ENCODE measurements at places on chromosomes 5 and 9. TPM values are rescaled to one million over a fixed set of nuclear protein-coding genes. Genes with fewer than 3 reads are reported as not detected.
A peak's percentile ranks its signal among the peaks of the same experiment; 100 is the strongest.

CYSRT1 gene
- 0.14 TPM for total RNA-seq

IL33 gene
- total RNA-seq: not detected

PCDHA10 gene
- 0.02 TPM for total RNA-seq

WHRN gene
- 0.37 TPM for total RNA-seq

NUTM2F gene
- not detected for total RNA-seq

CTXN3 gene
- not detected for total RNA-seq

GRCh38 chr5:137401946-137402345 lies 97.2 kb downstream of the SPOCK1 start:
- DNase-seq: no peak

DNA sequence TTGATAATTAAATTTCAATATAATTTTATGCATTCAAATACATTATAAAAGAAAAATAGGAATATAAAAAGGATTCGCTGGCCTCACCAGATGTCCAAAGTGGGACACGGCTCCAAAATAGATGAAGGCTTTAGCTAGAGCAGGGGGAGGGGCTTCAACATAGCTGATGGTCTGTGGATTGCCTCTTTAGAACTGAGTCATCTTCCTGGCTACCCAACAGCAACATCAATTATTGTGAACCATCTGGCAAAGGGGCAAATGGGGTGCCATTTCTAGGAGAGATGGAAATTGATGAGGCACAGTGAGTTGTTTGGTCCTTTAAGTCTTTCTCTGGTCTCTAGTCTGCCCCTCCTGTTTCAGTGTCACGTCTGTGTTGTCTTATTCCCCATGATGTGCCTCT lies 44.2 kb upstream of the CD180 start:
- no peak for DNase-seq

DNA sequence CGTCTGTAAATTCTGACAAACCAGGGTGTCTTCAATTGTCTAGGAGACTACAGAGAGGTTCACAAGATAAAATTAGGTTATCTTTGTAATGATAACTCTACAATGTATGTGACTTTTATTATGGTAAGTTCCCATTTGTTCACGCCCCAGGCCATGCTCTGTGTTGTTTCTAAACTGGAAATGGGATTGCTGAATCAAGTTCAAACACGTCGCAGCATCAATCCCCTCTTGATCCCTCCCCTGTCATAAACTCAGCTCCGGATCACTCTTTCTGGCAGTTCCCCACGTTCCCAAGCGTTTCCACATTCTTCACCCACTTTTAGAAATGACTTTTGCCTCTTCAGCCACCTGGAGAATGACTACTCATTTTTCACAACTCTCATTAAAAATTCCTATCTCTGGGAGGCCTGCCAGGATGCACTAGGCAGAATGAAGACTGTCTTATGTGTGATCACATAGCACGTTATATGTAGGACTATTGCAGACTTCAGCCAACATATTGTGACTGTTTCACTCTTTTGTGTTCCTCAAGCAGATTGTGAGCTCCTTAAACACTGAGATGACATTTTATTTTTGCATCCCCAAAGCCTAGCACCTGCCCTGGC lies 1124.2 kb upstream of the WWC1 start:
- DNase-seq: no peak

DNA sequence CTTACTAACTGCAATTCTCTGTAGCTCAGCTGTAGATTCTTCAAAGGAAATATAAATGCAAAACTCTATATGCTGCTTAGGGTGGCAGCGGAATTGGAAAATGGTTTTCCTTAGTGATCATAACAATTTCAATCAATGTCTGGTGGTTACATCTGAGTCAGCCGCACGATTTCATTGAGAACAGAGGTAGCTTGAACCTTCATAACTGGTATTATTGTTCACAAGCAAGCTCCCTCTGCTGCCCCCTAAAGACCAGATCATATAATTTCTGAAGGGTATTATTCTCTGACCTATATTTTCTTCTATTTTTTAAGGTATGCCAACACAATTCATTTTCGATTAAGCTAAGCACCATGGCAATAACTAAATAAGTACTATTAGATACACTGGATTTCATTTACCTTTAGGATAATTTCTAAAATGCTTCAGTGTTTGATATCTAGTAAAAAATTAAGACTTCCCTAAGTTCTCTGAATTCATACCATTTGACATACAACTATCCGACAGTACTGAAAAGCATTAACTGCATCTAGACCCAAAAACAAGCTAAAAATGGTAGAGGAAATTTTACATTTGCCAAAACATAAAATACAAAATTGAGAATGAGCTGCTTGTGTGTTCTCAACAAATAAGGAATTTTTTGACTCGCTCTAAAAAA lies 181.1 kb upstream of the SPEF2 start:
- peak; percentile 34 for DNase-seq

- DNase-seq: peak; percentile 20
Measured at GRCh38 chr5:65812648-65813047, 90.6 kb downstream of the NLN start.

GRCh38 chr9:6413365-6414246 lies 607 bp downstream of the UHRF2 start:
- DNase-seq: no peak

DNA sequence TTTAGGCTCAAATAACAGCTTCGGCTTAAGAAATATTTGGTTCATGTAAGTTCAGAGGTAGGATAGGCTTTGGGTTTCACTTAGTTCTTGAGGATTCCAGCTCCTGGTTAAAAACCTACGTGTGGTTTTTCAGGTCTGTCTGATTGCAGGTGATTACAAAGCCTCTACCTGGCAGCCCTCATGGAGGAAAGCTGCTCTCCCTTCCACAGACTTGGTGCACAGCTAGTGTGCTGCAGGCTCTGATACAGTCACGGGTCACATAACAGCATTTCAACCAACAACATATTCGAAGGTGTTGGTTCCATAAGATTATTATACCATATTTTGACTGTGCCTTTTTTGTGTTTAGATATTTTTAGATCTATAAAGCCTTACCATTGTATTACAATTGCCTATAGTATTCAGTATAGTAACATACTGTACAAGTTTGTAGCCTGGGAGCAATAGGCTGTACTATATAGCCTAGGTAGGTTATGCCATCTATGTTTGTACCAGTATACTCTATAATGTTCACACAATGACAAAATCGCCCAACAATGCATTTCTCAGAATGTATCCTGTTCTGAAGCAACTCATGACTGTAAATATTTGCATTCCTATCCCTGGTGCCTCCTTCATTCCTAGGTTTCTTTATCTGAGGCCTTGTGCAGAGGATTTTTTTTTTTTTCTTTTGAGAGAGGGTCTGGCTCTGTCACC lies 8.0 kb upstream of the DCP2 start:
- DNase-seq: peak; percentile 37

DNA sequence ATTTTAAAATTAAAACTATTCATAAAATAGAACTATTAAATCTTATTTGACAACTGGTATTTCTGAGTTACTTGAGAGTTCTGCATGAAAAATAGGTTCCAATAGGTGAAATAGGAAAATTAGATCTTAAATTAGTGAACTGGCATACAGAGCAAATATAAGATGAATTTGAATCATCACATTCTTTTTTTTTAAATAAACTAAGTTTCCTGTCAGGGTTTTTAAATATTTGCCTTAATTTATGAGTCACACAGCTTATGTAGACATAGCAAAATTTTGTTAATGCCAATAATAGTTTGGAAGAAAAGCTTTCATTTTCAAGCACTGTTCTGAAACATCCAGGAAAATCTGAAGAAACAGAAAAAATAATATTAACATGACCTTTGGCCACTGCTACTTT lies 311.7 kb upstream of the HAPLN1 start:
- DNase-seq: no peak

DNA sequence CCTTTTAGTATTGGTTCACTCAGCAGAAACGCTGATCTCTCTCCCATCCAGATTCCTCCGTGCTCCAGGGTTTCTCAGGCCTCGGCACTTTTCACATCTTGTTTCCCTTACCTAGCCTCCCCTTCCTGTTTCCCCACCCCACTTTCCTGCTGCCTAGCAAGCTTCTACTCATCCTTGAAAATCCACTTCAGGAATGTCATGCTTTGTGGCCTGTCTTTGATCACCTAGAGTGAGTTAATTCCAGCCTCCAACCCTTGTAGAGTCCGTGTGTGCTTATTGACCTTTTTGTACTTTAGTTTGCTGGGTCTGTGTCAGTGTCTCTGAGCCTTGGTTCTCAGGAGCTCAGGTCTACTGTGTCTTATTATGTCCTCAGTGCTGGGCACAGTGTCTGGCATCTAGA lies 116.6 kb downstream of the AOPEP start:
- DNase-seq: no peak

DNA sequence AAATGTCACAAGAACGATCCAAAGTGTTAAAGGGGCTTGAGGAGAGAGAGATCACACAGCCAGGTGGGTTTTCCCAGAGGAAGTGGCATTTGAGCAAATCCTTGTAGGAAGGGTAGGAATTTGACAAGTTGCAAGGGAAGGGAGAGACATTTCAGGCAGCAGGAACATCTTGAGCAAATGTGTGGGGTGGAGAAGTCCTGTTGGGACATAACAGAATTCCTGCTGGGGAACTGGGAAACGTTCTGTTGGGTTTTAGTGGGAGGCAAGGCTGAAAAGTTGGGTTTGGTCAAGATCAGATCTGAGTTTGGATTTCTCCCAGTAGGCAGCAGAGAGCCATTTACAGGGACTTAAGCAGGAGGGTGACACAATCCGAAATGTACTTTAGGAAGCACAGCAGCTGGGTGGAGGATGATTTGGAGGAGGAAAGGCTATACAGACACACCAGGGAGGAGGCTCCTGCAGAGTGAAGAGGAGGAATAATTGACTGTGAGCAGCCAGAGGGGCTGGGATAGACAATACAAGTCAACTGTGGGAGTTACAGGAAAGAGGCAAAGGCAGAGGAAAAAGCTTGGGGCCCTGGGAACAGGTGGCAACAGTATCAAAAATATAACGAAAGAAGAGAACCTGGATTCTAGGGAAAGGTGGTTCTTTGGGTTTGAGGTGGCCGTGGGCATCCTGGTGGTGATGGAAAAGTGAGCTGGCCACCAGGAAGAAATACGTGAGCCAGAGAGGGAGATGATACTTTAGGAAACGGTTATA lies 3.1 kb upstream of the ZSWIM6 start:
- no peak for DNase-seq

DNA sequence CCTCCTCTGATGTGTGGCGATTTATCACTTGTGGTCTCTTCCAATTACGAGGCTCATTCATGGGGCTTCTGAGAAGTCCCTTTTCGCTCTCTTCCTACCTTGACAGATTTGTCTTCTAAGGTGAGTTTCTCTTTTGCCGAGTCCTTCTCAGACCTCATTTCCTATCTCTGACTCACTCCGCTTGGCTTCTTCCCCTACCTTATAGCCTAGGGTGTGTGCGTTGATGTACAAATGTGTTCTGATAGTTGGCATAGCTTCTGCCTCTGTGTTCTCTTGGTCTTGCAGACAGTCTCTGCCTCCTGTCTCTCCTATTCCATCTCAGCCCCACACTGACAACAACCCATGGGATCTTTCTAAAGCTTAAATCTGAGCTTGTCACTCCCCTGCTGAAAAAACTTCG lies 56.9 kb upstream of the SHB start:
- DNase-seq: no peak

DNA sequence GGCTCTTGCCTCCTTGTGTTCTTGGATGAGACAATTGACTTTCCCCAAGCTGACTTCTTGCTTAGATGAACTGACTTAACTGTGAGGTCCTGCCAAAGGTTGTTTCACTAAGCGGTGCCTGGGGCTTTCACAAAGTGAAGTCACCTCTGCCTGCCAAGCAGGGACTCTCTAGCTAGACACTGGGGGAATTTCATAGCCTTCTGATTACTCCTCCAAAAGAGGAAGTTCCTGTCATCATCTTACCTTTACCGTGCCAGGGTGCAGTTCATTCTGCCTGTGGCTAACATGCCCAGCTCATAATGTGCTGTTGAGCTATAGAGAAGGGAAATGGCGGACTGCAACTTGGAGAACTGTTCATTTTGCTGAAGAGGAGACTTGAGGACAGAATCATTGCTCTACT lies 472.0 kb upstream of the WWC1 start:
- no peak for DNase-seq
